ENCODE measurements at places on chromosomes 5 and 9.

DNA sequence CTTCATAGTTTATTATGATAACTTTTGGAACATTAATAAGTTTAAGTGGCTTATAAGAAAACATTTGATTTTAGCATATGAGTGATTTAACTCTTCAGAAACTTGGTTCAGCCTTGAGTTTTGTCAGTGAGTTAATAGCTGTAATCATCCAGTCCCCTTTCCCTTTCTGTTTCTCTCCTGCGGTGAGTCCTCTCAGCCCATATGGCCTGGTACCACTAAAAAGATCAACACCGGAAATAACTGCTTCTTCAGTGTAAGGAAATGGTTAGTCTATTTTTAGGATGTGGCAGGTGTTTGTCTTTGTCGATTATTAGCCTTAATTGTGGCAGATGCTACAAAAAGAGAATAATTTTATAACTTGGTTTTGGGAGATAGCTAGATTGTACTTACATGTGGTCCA lies 120.2 kb upstream of the GRHPR start:
- DNase-seq = peak; percentile 23

DNA sequence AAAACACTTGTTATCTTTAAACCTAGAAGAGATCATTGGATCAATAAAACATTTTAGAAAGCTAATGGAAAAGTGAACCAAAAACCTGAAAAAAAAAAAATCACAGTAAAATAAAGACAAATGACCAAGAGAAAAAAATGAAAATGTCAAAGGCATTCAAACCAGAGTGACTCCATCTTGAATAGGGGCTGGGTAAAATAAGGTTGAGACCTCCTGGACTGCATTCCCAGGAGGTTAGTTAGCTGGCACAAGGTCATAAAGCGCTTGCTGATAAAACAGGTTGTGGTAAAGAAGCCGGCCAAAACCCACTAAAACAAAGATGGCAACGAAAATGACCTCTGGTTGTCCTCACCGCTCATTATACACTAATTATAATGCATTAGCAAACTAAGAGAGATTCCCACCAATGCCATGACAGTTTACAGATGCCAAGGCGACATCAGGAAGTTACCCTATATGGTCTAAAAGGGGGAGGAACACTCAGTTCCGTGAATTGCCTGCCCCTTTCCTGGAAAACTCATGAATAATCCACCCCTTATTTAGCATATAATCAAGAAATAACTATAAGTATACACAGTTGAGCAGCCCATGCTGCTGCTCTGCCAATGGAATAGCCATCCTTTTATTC lies 116.7 kb upstream of the NEK6 start:
- DNase-seq = no peak

DNA sequence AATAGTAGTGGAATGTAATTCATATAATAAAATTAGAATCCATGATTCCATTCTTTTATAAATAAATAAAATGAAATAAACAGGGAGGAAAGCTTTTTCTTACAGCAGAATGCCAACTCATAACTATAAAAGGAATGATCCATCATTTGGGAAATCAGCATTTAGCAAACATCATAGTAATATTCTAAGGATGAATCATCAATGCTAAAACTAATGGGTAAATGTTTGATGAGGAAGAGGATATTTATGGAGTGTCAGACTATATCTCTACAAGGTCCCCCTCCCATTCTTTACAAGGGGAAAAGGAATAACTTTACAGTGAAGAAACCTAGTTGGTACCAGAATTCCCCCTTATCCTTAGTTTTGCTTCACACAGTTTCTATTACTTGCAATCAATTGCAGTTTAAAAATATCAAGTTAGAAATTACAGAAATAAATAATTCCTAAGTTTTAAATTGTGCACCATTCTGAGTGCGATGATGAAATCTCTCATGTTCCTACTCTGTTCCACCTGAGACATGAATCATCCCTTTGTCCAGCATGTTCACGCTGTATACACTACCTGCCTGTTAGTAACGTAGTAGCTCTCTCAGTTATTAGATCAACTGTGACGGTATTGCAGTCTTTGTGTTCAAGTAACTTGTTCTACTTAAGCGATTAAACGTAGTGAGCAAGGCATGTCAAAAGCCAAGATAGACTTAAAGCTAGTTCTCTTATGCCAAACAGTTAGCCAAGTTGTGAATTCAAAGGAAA lies 14.2 kb upstream of the JAKMIP2 start:
- DNase-seq = no peak

DNA sequence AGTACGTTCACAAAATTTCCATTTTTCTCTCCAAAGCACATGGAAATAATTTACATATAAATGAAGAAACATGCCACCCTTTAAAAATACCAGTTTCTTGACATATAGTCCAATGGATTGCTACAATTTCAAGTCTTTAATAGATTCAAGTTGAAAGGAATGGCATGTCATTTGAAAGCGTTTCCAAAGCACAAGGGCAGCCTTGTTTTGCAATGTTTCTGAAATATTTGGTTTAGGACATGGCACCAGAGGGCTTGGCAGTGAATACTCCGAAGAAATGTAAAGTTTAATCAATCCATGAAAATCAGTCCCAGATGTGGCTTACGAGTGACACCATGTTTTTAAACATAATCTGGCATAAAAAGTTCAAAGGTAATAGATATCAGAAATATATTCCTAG lies 333.7 kb downstream of the PDE4D start:
- DNase-seq = no peak
